ENCODE measurements at places on chromosomes 1 and 21.

DNA sequence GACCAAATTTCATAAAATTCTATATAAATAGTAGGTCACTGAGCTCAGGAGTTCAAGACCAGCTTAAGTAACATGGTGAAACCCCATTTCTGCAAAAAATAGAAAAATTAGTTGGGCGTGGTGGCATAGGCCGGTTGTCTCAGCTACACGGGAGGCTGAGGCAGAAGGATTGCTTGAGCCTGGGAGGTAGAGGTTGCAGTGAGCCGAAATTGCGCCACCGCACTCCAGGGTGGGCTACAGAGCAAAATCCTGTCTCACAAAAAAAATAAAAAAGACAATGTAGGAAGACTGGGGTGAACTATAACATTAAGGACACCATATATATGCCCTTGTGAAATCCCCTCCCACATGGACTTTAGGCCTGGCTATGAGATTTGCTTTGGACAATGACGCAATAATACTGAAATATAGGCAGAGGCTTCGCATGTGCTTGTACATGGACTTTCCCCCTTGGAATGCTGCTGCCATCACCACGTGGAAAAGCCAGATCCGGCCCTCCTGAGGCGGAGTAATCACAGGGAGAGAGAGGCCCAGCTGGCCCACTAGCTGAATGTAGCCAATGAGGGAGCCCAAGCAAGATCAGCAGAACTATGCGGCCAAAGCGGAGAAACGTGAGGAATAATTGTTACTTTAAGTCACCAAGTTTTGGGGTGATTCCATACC is 13.1 kb upstream of the USP1 start:
- no peak for DNase-seq

- DNase-seq: no peak
These were observed 31.3 kb upstream of the SLC30A10 start for GRCh38 chr1:219959540-219960203.

DNA sequence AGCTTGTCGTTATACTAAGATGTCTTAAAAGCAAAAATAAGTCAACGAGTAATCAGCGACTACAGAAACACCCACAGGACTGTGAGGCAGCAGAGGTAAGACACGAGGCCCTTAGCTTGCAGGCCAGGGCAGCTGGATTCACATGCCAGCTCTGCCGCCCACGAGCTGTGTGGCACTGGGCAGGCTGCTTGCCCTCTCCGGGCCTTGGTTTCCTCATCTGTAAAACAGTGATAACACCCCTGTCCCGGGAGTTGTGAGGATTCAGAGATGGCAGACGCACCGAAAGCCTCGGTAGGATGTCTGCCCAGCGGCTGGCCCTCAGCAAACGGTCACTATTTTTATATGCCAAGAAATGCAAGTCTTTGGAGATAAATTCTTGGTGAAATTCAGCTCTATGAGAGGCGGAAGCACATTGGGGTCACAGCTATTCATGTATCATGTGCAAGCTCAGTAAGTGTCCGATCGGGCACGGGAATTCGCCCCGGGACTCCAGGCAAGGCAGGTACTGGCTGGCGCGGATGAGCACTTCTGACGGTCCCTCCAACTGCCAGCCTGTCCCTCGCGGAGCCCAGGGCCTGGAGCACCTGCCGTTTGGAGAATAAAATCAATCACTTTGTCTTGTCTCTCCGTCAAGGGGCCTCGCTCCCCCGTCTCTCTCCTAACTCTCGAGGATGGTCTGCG is 1.1 kb downstream of the C2CD2 start:
- DNase-seq: no peak

- no peak for DNase-seq
These were observed 58.3 kb upstream of the ACTRT2 start for GRCh38 chr1:2962946-2963345.

DNA sequence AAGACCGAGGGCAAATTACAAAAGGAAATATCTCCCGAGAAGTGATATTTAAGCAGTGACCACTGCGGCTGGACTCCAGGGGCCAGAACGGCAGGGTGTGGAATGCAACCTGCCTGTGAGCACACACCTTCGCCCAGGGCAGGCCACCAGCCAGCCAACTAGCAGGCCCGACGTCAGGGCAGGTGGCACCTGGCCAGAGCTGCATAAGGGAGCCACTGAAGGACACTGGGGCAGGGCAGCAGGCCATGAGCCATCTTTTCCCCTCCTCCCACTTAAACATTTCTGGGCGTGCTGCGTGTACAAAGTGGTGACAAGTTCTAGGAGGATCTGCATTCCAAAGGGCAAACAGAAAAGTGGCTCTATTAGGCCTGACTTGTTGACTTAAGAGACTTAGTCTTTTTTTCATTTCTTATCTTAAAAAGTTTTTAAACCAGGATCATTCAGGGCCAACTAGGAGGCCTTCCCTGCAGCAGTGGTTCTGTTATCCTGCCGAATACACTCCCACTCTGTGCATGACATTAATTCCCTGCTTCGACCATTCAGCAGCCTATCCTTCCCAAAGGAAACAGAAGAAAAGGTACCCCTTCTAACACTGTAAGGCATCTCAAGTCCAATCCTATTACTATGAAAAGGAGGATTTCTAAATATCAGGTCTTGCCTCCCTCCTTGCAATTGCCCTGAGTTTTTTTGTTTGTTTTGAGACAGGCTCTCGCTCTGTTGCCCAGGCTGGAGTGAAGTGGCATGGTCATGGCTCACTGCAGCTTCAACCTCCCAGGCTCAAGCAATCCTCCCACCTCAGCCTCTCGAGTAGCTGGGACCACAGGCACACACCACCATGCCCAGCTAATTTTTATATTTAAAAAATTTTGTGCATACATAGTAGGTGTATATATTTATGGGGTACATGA is 96.3 kb downstream of the BCAR3 start:
- DNase-seq: no peak

DNA sequence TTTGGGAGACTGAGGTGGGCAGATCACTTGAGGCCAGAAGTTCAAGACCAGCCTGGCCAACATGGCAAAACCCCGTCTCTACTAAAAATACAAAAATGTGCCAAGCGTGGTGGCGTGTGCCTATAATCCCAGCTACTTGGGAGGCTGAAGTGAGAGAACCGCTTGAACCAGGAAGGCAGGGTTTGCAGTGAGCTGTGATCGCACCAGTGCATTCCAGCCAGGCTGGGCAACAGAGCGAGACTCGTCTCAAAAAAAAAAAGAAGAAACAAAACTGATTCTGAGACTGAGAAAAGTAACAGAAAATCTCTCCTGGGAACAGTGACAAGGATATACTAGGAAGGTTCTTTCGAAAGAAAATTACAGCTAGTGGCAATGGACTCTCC is 20.9 kb downstream of the USP48 start:
- no peak for DNase-seq

DNA sequence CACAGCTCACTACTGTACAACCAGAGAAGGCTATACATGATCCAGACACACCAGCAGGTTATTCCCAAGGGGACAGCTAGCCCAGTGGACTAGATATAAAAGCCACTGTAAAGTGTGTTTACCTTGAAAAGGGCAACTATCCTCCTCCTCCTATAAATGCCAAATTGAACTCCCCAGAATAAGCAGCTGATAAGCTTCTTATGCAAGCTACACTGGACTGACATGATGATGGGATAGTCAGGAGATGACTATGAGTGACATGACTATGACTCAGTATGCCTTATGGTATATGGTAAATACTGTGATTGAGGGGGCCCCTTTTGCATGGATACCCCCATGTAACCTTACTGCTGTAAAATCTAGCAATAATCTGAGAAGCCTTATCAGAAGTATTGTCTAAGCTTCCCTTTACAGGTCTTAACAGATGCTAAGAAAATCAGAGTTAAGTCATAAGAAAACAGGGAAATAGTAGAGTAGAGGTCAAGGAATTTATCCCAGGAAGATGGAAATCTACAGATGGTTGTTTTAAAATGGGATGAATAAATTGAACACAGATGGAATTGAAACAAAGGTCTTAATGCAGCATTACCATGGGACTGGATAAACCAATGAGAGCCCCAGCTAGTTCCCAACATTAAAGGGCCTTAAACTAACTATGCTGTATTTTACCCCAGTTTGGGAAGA is 55.8 kb downstream of the TRIM33 start:
- DNase-seq: no peak

GRCh38 chr1:150281221-150281757 is 1.1 kb upstream of the CIART start:
- DNase-seq: no peak

DNA sequence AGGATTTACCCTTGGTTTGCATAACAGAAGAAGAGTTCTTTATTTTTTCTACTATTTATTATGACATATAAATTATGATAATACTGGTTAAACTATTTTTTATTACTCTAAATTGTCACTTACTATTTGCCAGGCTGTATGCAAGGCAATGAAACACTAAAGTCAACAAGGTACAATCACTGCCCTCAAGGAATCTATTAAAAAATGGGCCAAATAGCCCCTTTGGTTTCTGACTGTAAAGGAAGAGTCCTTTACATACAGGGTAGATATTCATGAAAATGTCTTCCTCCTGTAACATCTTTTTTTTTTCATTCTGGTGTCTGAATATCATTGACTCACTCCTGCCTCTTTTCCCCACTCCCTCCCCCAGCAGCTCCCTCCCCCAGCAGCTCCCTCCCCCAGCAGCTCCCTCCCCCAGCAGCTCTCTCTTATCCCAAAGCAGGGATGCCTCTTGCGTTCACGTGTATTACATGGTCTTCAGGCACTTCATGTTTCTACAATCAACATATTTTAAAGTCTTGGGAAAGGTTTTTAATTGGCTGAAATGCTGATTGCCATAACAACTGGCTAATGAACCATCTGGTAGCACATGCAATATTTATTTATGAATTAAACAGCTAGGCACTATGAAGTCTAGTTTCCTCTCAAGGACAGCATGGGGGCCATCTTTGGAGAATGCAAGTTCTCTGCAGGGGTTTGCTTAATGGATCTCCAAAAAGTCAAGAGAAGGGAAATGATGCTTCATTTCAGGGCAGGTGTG is 400.4 kb upstream of the PLXNA2 start:
- no peak for DNase-seq

GRCh38 chr1:176559878-176560277 is 96.9 kb downstream of the PAPPA2 start:
- DNase-seq: peak; percentile 88

DNA sequence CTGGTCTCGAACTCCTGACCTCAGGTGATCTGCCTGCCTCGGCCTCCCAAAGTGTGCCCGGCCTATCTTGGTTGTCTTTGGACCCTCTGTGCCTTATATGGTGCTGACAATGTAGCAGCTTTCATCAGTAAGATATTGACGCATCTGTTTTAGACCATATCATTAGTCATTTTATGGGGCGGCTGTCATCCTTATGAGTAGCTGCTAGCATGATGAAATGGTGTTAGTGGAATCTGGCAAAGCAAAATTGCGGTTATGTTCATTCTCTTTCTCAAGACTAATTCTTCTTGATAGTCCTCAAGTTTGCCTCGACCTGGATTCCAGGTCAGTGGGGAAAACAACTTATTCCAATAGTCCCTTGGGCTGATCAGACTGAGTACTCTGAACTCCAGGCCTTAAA is 199.9 kb downstream of the PRDM2 start:
- DNase-seq: peak; percentile 16

- no peak for DNase-seq
These were observed 276.7 kb downstream of the ZP4 start for GRCh38 chr1:237613984-237614383.

GRCh38 chr1:51740652-51741051 is 123.8 kb downstream of the OSBPL9 start:
- no peak for DNase-seq

DNA sequence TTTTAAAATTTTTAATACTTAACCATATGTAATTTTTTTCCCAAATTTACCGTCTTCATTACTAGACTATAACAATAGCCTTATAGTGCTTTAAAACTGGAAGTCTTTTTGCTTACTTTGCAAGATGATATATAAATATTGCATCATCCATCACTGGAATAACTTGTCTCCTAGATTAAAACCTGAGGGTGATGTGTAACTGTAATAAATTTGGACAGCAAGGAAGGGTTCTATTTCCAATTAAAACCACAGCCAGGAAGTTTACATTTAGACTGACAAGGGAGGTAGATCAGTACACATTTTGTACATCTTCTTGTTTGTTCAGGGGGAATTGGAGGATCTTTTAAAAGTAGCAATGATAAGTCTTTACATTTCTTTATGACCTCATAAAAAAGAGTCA is 21.9 kb downstream of the NTNG1 start:
- no peak for DNase-seq

- DNase-seq: no peak
These were observed 884 bp downstream of the H3-3A start for GRCh38 chr1:226063224-226063976.

DNA sequence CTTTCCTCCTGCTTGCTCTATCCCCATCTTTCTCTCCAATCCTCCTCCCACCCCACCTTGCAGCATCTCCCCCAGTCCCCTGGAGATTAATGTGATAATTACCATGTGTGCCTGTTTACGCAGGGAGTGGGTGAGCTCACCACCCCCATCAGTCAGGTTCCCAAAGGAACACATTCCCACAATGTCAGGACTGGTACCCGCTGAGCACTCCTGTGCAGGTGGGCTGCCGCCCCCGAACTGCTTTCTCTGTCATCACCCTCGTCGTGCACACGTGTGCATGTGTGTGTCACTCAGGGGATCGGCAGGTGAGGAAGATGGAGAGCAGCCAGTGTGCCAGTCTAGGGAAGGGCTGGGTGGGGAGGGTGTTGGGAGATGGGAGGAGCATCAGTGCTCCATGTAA is 163.4 kb downstream of the CACNA1E start:
- no peak for DNase-seq

GRCh38 chr1:14922942-14923726 is 230.4 kb upstream of the TMEM51 start:
- no peak for DNase-seq

GRCh38 chr1:60342569-60342968 is 269.0 kb upstream of the C1orf87 start:
- DNase-seq: no peak

- DNase-seq: no peak
These were observed 948 bp downstream of the TXLNA start for GRCh38 chr1:32180186-32181060.

- no peak for DNase-seq
These were observed 34.5 kb downstream of the LRRN2 start for GRCh38 chr1:204650911-204651570.

- DNase-seq: no peak
These were observed 31.1 kb downstream of the EDARADD start for GRCh38 chr1:236425031-236425663.

DNA sequence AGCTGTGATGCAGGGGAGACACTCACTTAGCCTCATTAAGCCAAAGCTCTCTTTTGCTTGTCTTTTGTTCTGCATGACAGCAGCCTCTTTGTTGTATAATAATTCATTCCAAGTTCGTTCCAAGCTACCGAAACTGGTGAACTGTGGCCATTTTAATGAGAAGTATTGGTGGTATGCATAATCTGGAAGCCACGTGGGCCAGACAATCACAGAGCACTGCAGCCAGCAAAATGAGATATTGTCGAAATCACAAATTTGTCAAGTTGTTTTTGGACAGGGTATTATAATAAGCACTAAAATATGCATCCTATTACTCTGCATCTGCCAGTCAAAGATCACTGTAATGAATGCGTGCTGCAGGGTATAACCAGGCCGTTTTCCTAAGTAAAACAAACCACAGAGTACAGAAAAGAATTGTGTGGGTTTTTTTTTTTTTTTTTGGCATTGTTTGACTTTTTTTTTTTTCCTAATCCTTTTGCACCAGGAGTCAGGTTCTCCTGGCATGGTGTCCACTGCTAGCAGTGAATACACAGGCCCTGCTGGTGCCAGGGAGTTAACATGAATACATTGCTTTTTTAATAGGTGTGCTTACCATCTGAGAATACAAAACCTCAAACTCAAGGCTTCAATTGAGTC is 423.9 kb downstream of the PTBP2 start:
- DNase-seq: no peak

GRCh38 chr1:203913073-203913521 is 51.7 kb downstream of the SNRPE start:
- DNase-seq: no peak
